ENCODE measurements at places on chromosomes 4 and X. TPM values are rescaled to one million over a fixed set of nuclear protein-coding genes. Genes with fewer than 3 reads are reported as not detected.

The SPCS3 gene
- 54.5 TPM for total RNA-seq

The COX7B gene
- 229 TPM for total RNA-seq

The SLIT2 gene
- 0.97 TPM for total RNA-seq

The SPANXB1 gene
- total RNA-seq: not detected

The CBR4 gene
- total RNA-seq: 37.2 TPM

The GPM6B gene
- 9.0 TPM for total RNA-seq

The TAPT1 gene
- total RNA-seq: 10.5 TPM

The C1QTNF7 gene
- 6.4 TPM for total RNA-seq

The ADH1B gene
- 247 TPM for total RNA-seq

The GRPEL1 gene
- total RNA-seq: 22.3 TPM

The STEEP1 gene
- 28.4 TPM for total RNA-seq

The SPANXC gene
- total RNA-seq: not detected

The STX18 gene
- 18.1 TPM for total RNA-seq

The BDH2 gene
- total RNA-seq: 37.0 TPM

The FAM184B gene
- total RNA-seq: 0.07 TPM

The TEX11 gene
- not detected for total RNA-seq

The EREG gene
- total RNA-seq: 36.5 TPM

The GPRASP2 gene
- total RNA-seq: 10.1 TPM

The COL4A6 gene
- total RNA-seq: 9.4 TPM

The GYPE gene
- not detected for total RNA-seq

The ENOX2 gene
- total RNA-seq: 6.5 TPM

The AREG gene
- total RNA-seq: 15.2 TPM

The TKTL2 gene
- total RNA-seq: not detected

The CDS1 gene
- 34.1 TPM for total RNA-seq

The ERAS gene
- total RNA-seq: not detected

The F8A3 gene
- total RNA-seq: 14.4 TPM

The SCARB2 gene
- 90.4 TPM for total RNA-seq

The F8A1 gene
- 6.7 TPM for total RNA-seq

The FAM156B gene
- total RNA-seq: 46.5 TPM

The XAGE3 gene
- total RNA-seq: not detected

The HELT gene
- 1.9 TPM for total RNA-seq

The TCP11X2 gene
- total RNA-seq: not detected

The NR3C2 gene
- 10.7 TPM for total RNA-seq

The UTP3 gene
- total RNA-seq: 16.1 TPM

The CXCL11 gene
- total RNA-seq: not detected

The OCRL gene
- total RNA-seq: 13.2 TPM

The ADH4 gene
- total RNA-seq: 0.64 TPM

The ZDHHC15 gene
- total RNA-seq: 0.69 TPM

The METAP1 gene
- total RNA-seq: 35.0 TPM

The MTMR8 gene
- total RNA-seq: 1.7 TPM

The S100G gene
- total RNA-seq: not detected

The FGA gene
- not detected for total RNA-seq

The DCAF4L1 gene
- total RNA-seq: not detected

The GPRIN3 gene
- total RNA-seq: 1.5 TPM

All from lower leg skin (tissue), 4 donors.